ENCODE measurements at places on chromosomes 2 and 18. TPM values are rescaled to one million over a fixed set of nuclear protein-coding genes. Genes with fewer than 3 reads are reported as not detected.

Gene LOXHD1
- total RNA-seq = not detected

Gene KATNAL2
- total RNA-seq = 1.7 TPM

Gene COL5A2
- total RNA-seq = 72.7 TPM

Gene ASB18
- not detected for total RNA-seq

Gene MERTK
- 2.2 TPM for total RNA-seq

Gene PLGLB1
- total RNA-seq = 0.53 TPM

Gene C2orf66
- not detected for total RNA-seq

Gene ZNF521
- not detected for total RNA-seq

Gene SAG
- total RNA-seq = not detected

Gene AKAIN1
- total RNA-seq = not detected

Gene IL36A
- not detected for total RNA-seq

Gene AMER3
- total RNA-seq = not detected

Gene ST8SIA5
- 0.01 TPM for total RNA-seq

Gene C2orf78
- total RNA-seq = not detected

Gene GCG
- not detected for total RNA-seq

Gene CASP8
- 32.7 TPM for total RNA-seq

Gene DCC
- total RNA-seq = not detected

Gene SLC30A3
- 3.2 TPM for total RNA-seq

Gene FAM124B
- not detected for total RNA-seq

Gene PSTPIP2
- 0.14 TPM for total RNA-seq

Gene UPP2
- total RNA-seq = not detected

Gene TRAK2
- 14.2 TPM for total RNA-seq

Gene SCN1A
- total RNA-seq = not detected

Gene HIBCH
- total RNA-seq = 15.2 TPM

Gene TRIM43
- total RNA-seq = not detected

Gene KCNG3
- 0.56 TPM for total RNA-seq

Gene APOB
- total RNA-seq = 0.01 TPM

Gene ASAP2
- 49.8 TPM for total RNA-seq

Gene TFPI
- 63.5 TPM for total RNA-seq

Gene SLC4A5
- 0.47 TPM for total RNA-seq

Gene UGT1A1
- 0.78 TPM for total RNA-seq

Gene RUFY4
- total RNA-seq = 0.09 TPM

Gene AGXT
- not detected for total RNA-seq

Gene GATA6
- 1.7 TPM for total RNA-seq

Gene KCNJ13
- total RNA-seq = not detected

Gene PPP1R1C
- total RNA-seq = 0.86 TPM

Gene TRPM8
- total RNA-seq = 0.37 TPM
